ENCODE measurements at places on chromosomes 1 and 21. TPM values are rescaled to one million over a fixed set of nuclear protein-coding genes. Genes with fewer than 3 reads are reported as not detected.

Gene GBP5
- total RNA-seq = not detected

Gene LCE1B
- 0.22 TPM for total RNA-seq

Gene FAM167B
- total RNA-seq = 0.93 TPM

Gene ST3GAL3
- 23.6 TPM for total RNA-seq

Gene PDZK1
- total RNA-seq = 0.27 TPM

Gene FCRL4
- not detected for total RNA-seq
